ENCODE measurements at places on chromosomes 5 and 9.

DNA sequence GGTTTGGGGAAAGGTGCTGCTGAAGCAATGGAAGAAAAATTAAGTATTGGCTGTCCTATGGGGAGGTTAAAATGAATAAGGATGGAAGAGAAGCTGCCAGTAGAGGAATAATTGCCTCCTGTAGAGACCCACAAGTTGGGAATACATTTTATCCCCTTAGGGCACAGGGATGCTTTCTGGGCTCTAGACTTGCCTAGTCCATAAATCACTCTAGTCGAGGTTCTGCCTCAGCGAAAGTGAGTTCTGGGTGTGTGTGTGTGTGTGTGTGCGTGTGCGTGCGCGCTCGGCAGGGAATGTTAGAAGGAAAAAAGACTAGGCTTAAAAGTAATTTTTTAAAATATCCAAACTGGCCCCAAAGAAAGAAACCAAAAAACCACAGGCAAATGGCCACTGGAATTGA, 291.6 kb downstream of the DOCK8 start:
- DNase-seq, result no peak

GRCh38 chr5:177018341-177018740, 4.2 kb upstream of the ZNF346 start:
- DNase-seq, result no peak

- DNase-seq, result no peak
These were observed 50.7 kb downstream of the UIMC1 start for GRCh38 chr5:176955895-176956294.

- no peak for DNase-seq
These were observed 29.8 kb downstream of the UGCG start for GRCh38 chr9:111926421-111926875.

DNA sequence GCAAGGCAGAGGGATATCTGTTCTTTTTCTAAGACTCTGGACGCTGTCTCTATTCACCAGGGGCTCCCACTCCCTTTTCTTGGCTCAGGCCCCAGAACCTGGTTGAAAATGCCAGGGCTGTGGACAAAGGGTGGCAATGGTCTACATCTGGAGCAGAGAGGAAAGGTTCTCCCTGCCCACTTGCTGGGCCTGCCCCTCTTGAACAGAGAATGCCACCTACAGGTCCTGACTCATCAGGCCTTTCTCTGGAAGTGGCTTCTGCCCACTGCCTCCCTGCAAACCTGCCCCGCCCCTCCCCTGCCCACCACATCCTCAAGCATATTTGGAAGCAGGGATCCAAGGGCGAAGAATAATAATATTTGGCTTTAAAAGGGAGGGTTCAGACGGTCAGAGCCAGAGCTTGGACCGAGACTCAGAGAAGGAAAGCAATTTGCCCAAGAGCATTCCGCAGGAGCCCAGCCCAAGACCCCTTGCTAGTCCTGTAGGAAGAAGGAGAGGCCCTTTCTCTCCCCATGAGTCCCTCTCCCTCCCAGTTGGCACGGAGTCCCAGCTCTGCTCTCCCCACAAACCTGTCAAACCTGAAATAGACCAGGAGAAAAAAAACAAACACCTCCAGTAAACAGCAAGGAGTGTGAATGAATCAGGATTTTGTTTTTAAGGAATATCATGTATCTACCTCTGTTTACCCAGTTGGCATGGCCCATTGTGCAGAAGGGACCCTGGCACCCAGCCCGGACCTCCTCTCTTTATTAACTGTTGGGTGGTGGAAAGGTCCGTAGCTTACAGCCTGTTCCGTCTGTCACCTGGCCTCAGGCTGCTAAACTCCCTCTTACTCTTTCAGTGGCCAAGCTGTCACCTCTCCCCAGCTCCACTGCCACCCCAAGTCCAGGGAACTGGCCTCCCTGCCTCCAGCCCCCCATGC, 37.7 kb upstream of the STXBP1 start:
- peak; percentile 75 for DNase-seq

DNA sequence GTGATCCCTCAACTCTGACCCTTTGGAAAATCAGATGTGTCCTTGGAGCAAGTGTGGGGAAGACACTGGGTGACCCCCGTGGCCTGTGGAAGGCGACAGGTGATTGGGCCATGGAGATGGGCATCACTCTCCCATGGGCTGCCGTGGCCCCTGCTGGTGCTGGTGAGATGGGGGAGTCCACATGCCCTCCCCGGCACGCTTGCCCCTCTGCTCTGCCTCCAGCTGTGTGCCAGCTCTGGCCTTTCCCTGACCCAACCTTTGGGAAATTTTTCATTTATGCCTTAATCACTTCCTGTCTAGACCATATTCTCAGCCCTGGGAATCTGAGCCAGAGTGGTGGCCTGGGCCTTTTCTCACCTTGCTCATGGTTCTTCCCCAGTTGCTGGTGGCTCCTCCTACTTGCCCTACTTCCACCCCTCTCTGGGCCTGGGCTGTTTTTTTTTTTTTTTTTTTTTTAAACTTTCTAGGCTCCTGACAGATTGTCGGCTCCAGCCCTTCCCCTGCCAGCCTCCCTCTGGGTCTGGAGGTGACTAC, 56.6 kb downstream of the RGS3 start:
- DNase-seq, result no peak

DNA sequence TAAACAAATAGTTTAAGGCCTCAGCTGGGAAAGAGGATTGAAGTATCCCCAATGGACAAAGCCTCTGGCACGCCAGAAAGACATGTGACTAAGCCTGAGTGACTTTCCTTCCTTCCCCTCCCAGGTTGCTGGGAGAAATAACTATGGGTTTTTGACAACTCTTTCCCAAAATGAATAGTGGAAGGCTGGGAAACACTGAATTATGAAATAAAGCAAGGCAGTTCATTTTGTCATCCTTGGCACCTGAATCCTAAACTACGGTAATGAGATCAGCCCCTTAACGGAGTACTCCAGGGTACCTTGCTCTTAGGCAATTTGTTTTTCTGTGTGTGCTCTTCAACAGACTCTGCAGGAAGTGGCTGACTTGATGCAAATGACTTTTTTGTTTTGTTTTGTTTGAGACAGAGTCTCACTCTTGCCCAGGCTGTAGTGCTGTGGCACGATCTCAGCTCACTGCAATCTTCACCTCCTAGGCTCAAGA, 75.2 kb downstream of the LMNB1 start:
- DNase-seq, result no peak

- no peak for DNase-seq
These were observed 45.6 kb downstream of the NLN start for GRCh38 chr5:65767565-65767964.

DNA sequence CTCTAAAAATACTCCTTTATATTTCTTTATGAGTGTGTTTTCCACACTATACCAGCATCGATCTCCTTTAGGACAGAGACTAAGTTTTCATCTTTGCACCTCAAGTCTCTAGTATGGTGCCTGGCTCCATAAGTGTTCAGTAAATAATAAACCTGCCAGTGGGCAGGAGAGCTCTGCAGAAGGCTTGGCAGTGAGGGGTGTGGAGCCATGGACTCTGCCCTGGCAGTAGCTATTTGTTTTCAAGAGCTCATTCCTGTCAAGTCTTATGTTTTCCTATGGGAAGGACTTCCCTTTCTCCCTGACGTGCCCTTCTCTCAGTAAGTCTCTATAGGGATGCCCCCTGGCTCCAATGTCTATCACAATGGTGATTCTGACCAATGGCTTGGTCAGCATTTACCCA, 252.2 kb downstream of the PIK3R1 start:
- no peak for DNase-seq

GRCh38 chr9:135346438-135347050, 133.0 kb upstream of the PPP1R26 start:
- DNase-seq, result no peak

DNA sequence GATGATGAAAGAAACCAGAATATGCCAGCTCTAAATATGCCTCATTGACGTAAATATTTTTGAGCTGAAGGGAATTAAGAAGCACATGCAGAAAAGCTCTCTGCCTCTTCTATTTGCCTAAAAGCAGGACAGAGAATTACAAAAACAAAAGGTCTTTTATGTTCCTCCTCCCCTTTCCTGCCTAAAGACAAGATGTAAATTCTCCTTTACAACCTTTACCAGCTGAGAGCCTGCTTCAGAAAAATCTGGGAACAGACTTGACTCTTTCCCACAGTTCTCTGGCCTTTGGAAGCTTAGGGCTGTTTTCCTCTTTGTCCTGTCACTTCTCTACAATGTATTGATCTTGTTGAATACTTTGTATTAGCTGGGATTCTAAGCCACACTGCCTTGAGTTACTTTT, 199.7 kb downstream of the TMC1 start:
- no peak for DNase-seq

GRCh38 chr9:83431101-83432060, 106.8 kb downstream of the FRMD3 start:
- peak; percentile 50 for DNase-seq

DNA sequence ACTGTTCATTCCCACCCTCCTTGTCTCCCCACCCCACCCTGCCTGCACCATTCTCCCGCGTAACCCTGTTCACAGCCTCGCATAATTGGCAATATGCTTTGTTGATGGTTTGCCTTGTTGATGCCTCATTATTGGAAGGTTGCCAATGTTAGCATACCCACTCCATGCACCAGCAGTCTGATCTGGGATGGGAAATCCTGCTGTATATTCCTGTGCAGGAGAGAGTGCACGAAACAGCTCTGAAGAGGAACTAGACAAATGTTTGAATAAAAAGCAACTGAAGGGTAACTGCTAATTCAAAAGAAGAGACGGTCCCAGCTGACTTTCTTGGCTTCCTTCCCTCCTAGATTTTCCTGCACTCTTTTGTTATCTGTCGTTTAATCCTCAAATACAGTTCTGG, 271.7 kb upstream of the TLE4 start:
- no peak for DNase-seq

DNA sequence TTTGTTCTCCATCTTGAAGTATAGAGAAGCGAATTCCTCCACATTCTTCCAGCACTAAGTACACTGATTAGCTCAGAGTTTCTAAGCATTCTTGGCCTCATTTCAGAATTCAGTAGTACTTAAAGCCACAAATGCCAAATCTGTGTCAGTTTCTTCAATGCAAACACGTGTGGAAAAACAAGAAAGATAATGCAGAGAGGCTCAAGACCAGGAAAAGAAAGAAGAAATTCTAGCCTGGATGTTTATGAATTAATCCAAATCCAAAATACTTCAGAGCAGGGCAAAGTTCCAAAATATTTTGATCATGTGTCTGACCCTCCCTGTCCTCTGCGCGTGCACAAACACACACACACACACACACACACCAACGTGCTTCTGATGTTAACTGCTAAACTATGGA, 457.6 kb downstream of the SLCO4C1 start:
- no peak for DNase-seq

DNA sequence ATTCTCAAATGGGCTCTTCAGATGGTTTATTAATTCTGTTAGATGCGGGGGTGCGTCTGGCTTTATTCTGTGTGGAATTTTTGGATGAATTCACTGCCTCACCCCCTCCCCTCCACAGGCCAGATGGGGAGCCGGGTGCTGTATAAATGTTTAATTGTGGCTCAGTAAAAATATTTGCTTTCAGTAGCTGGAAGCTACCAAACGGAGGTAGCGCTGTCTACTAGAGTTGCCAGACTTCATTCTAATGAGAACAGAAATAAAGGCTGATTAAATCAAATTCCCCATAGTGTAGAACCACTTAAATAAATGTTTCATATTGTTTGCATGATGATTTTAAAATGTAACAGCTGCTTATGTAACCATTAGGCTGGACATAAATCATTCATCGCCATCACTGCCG, 34.5 kb upstream of the KCNMB1 start:
- no peak for DNase-seq

- DNase-seq, result no peak
These were observed 778.3 kb downstream of the PRELID2 start for GRCh38 chr5:145056800-145057199.

DNA sequence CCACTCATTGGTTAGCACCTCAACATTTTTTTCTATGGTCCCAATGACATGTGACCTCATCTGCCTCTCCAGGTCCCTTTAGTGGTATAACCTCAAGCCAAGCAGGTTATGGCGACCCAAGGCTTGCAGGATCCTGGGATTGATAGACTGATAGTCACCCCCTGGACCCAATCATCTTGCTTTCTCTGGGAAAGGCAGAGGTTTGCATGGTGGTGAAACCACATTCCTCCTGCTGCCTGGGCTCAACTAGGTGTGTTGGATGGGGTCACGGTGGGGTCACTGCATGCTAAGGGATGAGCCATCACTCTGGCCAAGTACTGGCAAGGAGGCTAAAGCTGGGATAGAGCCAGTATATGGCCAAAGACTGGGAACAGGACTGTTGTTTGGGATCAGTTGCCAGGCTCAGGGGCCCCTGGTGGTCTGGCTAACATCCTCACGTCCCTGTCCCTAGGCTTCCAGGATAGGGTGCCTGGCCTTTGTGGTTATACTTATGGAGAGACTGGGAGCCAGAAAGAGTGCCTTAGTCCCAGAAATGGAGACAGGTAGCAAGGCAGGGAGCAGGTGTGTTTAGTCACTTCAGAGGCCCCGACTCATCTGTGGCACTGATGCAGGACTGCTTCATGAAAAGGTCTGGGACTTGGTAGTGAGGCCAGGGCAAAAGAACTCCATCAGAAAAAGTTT, 4.6 kb upstream of the SMIM32 start:
- DNase-seq, result no peak

GRCh38 chr9:83167126-83167525, 104.2 kb upstream of the RASEF start:
- DNase-seq, result no peak

GRCh38 chr9:8845376-8845775, 1045.8 kb upstream of the DMAC1 start:
- no peak for DNase-seq

- peak; percentile 85 for DNase-seq
These were observed 31.2 kb upstream of the AFAP1L1 start for GRCh38 chr5:149240354-149240998.

Data from ureter (tissue), 1 donor.